ENCODE measurements at places on chromosomes 4 and X.

DNA sequence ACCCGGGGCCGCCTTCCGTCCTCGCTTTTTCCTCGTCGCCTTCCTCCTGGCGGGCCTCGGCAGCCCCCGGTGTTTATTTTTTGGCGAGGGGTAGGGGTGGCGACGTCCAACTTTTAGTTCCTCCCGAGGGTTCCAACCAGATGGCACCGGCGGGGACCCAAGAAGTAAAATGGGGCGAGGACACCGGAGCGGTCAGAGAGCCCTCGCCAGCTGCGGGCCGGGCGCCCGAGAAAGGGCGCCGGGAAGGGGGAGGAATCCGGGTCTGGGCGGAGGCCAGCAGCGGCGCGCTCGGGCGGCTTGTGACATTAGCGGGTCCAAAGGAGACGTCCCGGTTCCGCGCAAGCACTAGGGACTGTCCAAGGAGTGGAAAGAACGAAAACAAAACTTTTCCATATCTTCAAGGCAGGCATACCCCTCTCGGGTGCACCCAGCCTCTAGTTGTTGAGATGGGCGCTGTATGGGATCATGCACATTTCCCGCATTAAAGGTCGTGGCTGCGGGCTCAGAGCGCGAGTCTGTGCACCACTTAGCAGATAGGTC is 691 bp upstream of the USP46 start:
- no peak for DNase-seq

- no peak for DNase-seq
These were observed 203.1 kb downstream of the FAT4 start for GRCh38 chr4:125517831-125518230.

GRCh38 chrX:155086202-155086840 is 15.0 kb downstream of the BRCC3 start:
- no peak for DNase-seq

GRCh38 chrX:124573468-124573867 is 227.1 kb downstream of the SH2D1A start:
- no peak for DNase-seq

- no peak for DNase-seq
These were observed 160.7 kb downstream of the MOSPD2 start for GRCh38 chrX:15033917-15034316.

GRCh38 chrX:77160301-77160700 is 286.9 kb upstream of the FGF16 start:
- no peak for DNase-seq

DNA sequence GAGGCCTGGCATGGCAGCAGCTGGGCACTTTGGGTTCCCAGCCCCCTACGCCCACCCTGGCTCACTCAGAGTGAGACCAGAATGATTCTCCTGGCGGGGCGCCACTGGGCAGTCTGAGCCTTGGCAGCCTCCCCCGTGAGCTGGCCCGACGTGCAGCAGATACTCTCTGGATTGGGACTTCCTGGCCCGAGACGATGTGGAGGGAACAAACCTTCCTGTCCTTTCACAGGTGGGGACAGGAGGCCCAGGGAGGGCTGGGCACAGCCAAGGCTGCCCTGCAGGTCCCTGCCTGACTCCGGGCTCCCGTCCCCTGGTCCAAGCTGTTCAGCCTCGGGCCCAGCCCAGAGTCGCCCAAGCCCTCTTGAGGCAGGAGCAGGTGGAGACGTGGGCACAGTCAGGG is 17.9 kb upstream of the ADD1 start:
- DNase-seq: no peak
